ENCODE measurements at places on chromosomes 12 and 14.

GRCh38 chr12:14573118-14573517, 5.4 kb upstream of the PLBD1 start:
- no peak for DNase-seq

- no peak for DNase-seq
Measured at GRCh38 chr12:112103758-112104503, 4.7 kb downstream of the NAA25 start.

GRCh38 chr14:67571275-67571990, 28.6 kb downstream of the PIGH start:
- DNase-seq: peak; percentile 47

DNA sequence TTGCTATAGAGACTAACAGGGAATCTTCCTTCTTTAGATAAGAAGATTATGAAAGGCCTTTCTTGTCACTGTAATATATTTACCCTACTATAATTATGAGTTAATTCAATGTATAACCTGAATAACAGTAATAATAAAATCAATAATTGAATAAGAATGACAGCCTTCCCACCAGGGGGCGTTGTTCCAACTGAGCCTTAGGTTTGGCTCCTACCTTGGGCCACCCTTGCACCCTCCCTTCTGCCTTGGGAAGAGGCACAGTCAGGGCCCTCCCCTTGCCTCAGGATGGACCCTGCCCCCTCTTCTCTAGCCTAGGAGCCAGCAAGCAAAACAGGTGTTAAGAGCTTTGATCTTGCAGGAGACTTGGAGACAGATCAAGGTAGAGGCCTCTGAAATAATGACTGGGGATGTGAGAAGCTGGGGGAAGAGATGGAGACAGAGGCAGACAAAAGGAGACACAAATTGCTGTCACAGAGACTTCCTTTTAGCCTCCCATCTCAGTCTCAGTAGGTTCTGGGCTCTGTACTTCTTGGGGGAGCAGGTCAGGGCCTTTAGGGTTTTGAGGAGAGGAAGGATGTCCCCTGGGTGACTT, 40.1 kb upstream of the CISTR start:
- no peak for DNase-seq

- no peak for DNase-seq
Measured at GRCh38 chr14:53865711-53866110, 90.9 kb downstream of the BMP4 start.

DNA sequence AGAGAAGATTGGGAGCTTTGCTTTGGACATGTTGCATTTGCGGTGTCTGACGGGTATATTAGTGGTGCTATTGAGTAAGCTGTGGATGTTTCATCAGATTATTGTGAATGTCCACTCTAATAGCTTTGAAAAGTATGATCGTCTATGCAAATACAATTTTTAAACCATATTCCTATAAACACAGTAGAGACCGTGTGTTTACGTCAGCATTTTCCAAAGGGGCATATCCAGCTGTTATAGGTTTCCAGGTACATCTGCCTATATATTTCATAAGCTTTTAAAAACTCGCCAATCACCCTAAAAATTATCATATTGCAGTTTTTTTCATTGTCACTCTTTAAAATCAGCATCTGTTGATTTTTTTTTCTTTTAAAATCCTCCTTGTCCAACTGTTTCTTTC, 91.7 kb downstream of the NKX2-1 start:
- DNase-seq: no peak

- no peak for DNase-seq
Measured at GRCh38 chr14:32593290-32593942, 264.3 kb downstream of the AKAP6 start.

- DNase-seq: no peak
Measured at GRCh38 chr12:50845021-50845647, 2.4 kb downstream of the TMPRSS12 start.

DNA sequence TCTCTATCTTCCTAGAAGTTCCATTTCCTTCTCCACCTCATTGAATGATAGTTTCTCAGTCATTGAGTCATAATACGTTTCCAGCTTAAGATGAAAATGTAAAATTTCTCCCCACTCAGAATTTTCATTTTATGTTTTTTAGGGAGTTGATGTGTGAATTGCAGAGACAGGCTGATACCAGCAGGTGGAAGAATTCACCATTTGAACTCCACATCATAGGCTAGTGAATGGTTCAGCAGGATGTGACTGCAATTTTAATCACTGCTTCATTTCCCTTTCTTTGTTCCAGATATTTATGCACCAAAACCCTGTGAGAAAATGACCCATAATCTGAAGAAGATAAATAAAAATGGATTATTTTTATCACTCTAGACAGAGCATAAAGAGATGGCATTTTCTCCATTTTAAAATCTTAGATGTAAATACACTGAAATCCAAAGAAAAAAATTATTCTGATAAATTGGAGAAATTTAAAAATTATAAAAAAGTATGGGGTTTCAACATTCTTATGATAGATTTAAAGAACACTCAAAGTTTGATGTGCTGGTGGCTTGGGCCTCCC, 10.6 kb upstream of the PYGL start:
- peak; percentile 81 for DNase-seq

DNA sequence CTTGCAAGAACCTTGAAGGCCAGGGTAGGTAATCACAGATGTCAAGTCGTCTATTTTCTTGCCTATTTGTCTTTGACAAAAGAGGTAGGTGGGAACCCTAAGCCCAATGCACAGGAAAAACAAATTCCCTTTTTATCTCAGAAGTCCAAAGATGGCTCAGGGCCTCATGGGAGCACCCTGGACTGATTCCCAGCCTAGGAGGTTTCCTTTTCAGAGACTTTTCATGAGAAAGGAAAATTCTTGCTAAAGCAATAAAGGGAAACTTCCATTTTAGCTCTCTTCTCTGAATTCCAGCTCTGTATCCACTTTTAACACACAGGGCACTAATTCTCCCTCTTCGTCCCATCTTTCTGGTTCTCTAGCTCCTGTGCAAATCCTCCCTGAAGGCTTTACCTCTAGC, 1.2 kb downstream of the ZNF641 start:
- no peak for DNase-seq

DNA sequence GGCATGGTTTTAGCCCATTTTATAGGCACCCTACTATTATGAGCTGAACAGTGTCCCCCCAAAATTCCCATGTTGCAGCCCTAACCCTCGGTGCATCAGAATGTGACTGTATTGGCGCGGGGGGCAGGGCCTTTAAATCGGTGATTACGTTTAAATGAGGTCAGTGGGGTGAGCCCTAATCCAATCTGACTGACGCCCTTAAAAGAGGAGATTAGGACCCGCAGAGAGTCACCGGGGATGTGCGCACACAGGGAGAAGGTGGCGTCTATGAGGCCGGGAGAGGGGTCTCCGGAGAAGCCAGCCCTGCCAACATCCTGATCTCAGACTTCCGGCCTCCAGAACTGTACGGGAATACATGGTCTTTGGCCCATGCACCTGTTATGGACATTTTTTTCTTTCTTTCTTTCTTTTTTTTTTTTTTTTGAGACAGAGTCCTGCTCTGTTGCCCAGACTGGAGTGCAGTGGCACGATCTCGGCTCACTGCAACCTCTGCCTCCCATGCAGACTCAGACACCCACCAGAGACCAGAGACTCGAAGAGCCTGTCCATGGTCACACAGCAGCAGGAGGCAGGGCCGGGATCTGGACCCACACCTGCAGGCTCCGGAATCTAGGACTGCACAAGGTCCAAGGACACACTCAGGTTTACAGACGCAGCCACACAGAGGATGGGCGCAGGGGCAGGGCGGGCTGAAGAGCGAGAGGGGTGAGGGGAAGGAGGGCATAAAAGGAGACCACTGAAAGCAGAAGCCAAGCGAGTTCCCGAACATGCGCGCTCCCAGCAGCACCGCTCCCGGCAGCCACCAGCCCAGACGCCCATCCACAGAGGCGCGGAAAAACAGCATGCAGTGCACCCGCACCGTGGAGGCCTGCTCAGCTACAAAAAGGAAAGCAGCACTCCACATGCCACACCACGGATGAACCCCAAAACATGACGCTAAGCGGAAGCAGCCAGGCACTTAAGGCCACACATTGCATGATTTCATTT, 19.0 kb downstream of the SCARB1 start:
- DNase-seq: no peak

DNA sequence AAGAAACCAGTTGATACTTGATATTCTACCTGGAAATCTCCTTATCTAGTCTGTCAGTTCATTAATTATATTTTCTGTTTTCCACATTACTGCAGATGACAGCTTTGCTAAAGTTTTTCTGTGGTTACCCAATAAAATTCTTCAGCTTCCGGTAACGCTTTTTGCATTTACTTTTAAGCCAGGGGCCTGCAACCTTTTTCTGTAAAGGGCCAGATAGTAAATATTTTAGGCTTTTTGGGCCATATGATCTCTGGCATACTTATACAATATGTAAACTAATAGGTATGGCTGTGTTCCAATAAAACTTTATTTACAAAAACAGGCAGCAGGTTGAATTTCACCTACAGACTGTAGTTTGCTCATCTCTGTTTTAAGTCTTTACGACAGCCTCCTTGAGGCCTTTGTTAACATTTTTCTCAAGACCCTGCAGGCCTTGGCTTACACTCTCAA, 48.3 kb downstream of the SPATS2 start:
- DNase-seq: no peak

DNA sequence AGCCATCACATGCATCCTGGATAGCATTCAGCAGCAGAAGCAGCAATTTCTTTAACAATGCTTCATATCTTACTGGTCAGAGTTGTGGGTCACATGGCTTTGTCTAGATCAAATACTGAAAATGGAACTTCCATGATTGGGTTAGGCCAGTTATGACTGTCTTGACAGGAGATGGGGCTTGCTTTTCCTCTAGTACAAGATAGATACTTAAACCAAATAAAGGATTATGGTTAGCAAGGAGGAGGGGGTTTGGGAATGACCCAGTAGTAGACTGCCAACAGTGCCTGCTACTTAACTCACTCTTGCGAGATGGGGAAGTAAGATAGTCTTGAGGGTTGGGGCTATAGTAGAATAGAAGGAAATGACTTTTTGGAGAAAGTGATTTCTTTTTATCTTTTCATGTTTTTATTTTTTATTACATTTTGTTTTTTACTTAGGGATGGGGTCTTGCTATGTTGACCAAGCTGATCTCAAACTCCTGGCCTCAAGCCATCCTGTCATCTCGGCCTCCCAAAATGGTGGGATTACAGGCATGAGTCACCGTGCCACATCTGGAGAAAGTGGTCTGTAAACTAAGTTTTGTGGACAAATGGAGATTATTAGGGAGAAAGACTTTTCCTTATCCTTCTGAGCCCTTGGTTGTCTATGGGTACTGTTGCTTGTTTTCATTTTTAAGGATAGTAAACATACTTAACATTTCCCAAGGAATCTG, 37.6 kb downstream of the WNK1 start:
- no peak for DNase-seq

- DNase-seq: no peak
Measured at GRCh38 chr14:61106271-61106958, 125.4 kb downstream of the SLC38A6 start.

GRCh38 chr12:52049688-52050087, 1.6 kb upstream of the NR4A1 start:
- DNase-seq: no peak

DNA sequence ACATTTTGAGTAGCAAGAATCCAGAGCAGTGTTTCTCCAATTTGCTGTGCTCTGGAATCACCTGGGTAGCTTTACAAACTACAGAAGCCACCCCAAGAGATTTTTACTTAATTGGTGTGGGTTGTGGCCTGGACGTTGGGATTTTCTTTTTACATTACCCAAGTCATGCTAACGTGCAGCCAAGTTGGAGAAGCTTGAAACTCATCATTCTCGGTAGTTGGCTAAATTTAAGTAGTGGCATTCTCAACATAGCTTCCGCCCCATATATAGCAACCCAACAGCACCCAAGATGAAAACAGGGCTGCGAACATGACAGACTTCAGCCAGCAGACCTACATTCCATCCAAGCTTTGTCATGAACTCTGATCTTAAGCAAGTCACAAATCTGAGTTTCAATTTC, 25.0 kb downstream of the DAD1 start:
- DNase-seq: no peak

DNA sequence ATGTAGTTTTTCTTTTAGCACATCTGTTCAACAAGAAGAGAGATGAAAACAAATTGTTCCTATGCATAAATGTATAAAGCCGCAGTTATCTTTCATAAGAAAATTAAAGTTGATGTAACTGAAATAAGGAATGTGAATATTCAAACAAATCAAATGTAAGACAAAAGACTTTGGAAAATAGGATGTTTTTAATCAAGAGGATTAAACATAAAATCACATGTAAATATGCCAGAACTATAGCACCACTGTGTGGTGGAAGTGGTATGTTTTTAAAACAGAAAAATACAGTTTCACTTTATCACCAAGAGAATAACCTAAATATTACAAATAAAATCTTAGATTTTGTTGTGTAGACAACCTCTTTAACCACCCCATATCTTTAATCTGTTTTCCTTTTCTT, 40.4 kb downstream of the CAPS2 start:
- no peak for DNase-seq

- no peak for DNase-seq
Measured at GRCh38 chr12:2198005-2198501, 145.3 kb downstream of the CACNA1C start.

DNA sequence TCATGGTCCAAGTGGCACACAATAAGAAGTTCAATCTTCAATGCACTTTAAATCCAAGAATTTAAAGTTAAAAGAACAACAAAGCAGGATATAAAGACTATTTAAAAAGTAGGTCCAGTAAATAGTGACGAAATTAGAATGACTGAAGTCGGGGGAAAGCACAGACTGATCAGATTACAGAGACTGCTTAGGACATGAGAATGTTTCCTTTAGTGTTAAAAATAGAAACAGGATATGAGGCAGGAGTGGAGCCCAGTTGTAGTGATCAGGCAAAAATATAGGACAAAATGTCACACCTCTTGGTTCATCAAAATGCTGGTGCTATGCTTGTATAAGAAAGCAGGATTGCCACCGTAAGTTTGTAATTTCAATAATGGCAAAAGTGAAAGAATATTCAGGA, 52.2 kb upstream of the CD163 start:
- DNase-seq: no peak

DNA sequence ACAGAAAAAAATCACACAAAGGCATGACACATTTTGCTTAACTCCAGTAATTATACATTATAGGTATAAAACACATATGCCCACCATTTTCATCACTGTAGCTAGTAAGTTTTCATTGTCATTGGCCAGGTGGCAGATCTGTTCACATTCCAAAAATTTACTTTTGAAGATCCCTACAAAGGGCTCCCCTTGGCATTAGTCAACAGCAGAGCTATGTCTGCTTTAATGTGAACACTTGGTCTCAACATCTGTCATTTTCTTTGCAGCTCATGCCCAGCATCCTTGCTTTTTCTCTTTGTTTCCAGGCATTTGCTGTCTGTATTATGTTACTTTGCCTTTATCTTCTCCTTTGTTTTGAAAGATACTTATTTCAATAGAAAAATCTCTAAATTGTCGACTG, 519.1 kb upstream of the FOXG1 start:
- DNase-seq: no peak

Measured in hippocampal formation (tissue), 2 donors.